Suprapubic skin (tissue), 4 donors: ENCODE measurements at places on chromosomes 12 and 14. TPM values are rescaled to one million over a fixed set of nuclear protein-coding genes. Genes with fewer than 3 reads are reported as not detected.

Gene TMEM119
- total RNA-seq = 10.9 TPM

Gene CCND2
- 62.8 TPM for total RNA-seq

Gene SPTB
- 2.4 TPM for total RNA-seq

Gene AJUBA
- 120 TPM for total RNA-seq

Gene KTN1
- total RNA-seq = 112 TPM

Gene IFNG-AS1
- total RNA-seq = not detected

Gene GPR65
- 0.32 TPM for total RNA-seq

Gene DGLUCY
- 55.5 TPM for total RNA-seq

Gene HSPB8
- 126 TPM for total RNA-seq

Gene RAB15
- total RNA-seq = 17.0 TPM

DNA sequence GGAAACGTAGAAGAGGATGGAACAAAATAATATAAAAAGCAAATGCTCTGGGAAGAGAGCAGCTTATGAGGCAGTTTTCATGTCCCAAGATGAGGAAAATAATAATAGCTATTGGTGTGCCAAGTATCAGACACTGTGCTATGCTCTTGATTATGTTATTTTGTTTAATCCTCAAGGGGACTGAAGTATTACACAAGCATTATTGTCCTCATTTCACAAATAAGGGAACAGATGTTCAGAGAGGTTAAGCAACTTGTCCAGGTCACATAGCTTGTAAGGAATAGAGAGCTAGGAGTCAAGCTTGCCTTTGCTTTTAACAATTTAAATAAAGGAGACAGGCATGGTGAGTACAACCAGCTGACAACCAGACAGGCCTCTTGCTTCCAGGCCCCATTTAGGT lies 26.9 kb upstream of the LTBP2 start:
- H3K27me3 ChIP-seq = no peaks in the 10 kb centered on the region
- H3K4me3 ChIP-seq = no peak overlapping the region
- H3K36me3 ChIP-seq = no peaks in the 10 kb centered on the region
- no peak overlapping the region for H3K27ac ChIP-seq
- DNase-seq = no peak

GRCh38 chr12:93426412-93426805 lies 15.3 kb downstream of the UBE2N start:
- no peaks in the 10 kb centered on the region for H3K27me3 ChIP-seq
- peaks cover 52% of the 10 kb centered on the region for H3K4me1 ChIP-seq
- no peak overlapping the region for H3K4me3 ChIP-seq

GRCh38 chr14:50113381-50114035 lies 2.9 kb downstream of the VCPKMT start:
- peaks cover 63% of the 10 kb centered on the region for H3K36me3 ChIP-seq
- H3K4me1 ChIP-seq = peaks cover 23% of the 10 kb centered on the region
- no peak for DNase-seq
- no peak overlapping the region for H3K27ac ChIP-seq

GRCh38 chr12:84698576-84699333 lies 213.8 kb downstream of the SLC6A15 start:
- no peak overlapping the region for H3K27ac ChIP-seq
- H3K4me1 ChIP-seq = no peaks in the 10 kb centered on the region
- DNase-seq = no peak
- H3K27me3 ChIP-seq = no peaks in the 10 kb centered on the region
- H3K36me3 ChIP-seq = no peaks in the 10 kb centered on the region

DNA sequence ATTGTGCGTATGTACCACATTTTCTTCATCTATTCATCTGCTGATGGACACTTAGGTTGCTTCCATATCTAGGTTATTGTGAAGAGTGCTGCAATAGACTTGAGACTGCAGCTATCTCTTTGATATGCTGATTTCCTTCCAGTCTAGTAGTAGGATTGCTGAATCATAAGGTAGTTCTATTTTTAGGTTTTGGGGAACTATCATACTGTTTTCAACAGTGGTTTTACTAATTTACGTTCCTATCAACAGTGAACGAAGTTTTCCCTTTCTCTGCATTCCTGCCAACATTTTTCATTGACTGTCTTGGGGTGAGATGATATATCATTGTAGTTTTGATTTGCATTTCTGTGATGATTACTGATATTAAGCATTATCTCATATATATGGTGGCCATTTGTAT lies 482.2 kb downstream of the SLC16A7 start:
- no peak for DNase-seq
- no peaks in the 10 kb centered on the region for H3K36me3 ChIP-seq
- no peaks in the 10 kb centered on the region for H3K27me3 ChIP-seq

- DNase-seq = no peak
- no peaks in the 10 kb centered on the region for H3K4me1 ChIP-seq
- no peak overlapping the region for H3K27ac ChIP-seq
- no peaks in the 10 kb centered on the region for H3K27me3 ChIP-seq
- no peak overlapping the region for H3K4me3 ChIP-seq
These were observed 163.0 kb downstream of the OTOGL start for GRCh38 chr12:80262346-80262745.

GRCh38 chr14:32206552-32206951 lies 3.5 kb upstream of the RNU6-8 start:
- H3K4me3 ChIP-seq = no peak overlapping the region
- H3K27ac ChIP-seq = no peak overlapping the region
- no peak for DNase-seq
- peaks cover 21% of the 10 kb centered on the region for H3K4me1 ChIP-seq

GRCh38 chr14:64249363-64249762 lies 44.8 kb downstream of the ESR2 start:
- H3K27ac ChIP-seq = no peak overlapping the region

- no peaks in the 10 kb centered on the region for H3K36me3 ChIP-seq
- no peaks in the 10 kb centered on the region for H3K4me1 ChIP-seq
- no peak overlapping the region for H3K27ac ChIP-seq
- no peaks in the 10 kb centered on the region for H3K27me3 ChIP-seq
- no peak overlapping the region for H3K4me3 ChIP-seq
- no peak for DNase-seq
These were observed 78.1 kb upstream of the GRIN2B start for GRCh38 chr12:14059548-14059947.

GRCh38 chr12:6555018-6555691 lies 687 bp downstream of the IFFO1 start:
- no peaks in the 10 kb centered on the region for H3K27me3 ChIP-seq
- peak overlapping the region; percentile 47 for H3K27ac ChIP-seq
- peaks cover 53% of the 10 kb centered on the region for H3K4me1 ChIP-seq
- H3K4me3 ChIP-seq = peak overlapping the region; percentile 59
- peaks cover 30% of the 10 kb centered on the region for H3K36me3 ChIP-seq

DNA sequence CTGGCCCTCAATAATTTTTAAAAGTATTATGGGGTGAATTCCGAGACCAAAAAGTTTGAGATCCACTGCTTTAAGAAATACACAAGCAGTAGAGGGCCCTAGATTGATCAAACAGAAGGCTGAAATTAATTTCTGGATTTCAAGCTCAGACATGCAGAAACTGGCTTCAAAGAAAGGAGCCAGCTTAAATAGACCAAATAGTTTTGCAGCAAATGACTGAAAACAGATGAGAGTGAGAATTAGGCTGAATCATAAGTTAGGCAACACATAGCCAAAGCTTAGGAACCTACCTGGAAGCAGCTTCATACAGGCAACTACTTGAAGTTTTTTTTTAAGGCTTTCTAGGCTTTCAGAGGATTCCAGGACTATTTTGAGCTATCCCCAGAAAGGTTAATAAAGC lies 12.4 kb downstream of the ATF7 start:
- H3K36me3 ChIP-seq = no peaks in the 10 kb centered on the region
- H3K4me3 ChIP-seq = no peak overlapping the region
- no peaks in the 10 kb centered on the region for H3K27me3 ChIP-seq
- no peak overlapping the region for H3K27ac ChIP-seq
- no peak for DNase-seq

DNA sequence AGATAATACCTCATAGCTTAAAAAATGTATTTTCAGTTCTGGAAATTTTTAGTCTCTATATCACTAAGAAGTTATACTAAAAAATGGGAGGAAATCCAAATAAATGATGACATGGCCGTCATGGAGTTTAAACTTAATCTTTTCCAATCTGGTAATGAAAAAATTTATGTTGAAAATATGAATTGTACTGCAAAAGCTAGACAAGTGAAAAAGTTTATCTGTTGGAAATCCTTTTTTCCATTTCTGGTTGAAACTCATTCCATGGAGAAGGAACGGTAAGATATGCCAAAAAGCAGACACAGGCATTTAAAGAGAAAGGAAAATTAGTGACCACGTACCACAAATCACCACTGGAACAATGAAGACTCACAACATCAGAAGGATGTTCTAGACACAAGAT lies 314.2 kb upstream of the PRICKLE1 start:
- no peak overlapping the region for H3K27ac ChIP-seq
- no peaks in the 10 kb centered on the region for H3K36me3 ChIP-seq
- H3K4me1 ChIP-seq = no peaks in the 10 kb centered on the region
- no peak overlapping the region for H3K4me3 ChIP-seq
- DNase-seq = no peak

DNA sequence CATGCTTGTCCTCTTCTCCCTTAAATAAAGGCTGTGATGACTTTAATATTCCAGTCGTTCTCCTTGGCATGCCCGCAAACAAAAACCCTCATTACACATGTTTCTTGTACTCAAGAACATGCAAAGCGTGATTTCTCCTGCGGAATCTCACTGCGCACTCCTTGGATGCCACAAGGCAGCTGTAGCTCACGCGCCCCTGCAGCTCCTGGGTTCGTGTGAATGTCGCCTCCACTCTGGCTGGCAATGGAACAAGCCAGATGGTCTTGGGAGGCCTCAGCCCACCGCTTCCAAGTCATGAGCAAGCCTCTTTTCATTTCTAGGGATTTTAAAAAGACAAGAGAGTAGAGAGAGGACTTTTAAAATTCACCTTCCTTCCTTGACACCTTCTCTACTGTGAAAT lies 403.8 kb downstream of the PCNX1 start:
- no peak for DNase-seq
- H3K36me3 ChIP-seq = no peaks in the 10 kb centered on the region
- H3K4me1 ChIP-seq = no peaks in the 10 kb centered on the region
- H3K4me3 ChIP-seq = no peak overlapping the region
- no peak overlapping the region for H3K27ac ChIP-seq
- H3K27me3 ChIP-seq = no peaks in the 10 kb centered on the region

DNA sequence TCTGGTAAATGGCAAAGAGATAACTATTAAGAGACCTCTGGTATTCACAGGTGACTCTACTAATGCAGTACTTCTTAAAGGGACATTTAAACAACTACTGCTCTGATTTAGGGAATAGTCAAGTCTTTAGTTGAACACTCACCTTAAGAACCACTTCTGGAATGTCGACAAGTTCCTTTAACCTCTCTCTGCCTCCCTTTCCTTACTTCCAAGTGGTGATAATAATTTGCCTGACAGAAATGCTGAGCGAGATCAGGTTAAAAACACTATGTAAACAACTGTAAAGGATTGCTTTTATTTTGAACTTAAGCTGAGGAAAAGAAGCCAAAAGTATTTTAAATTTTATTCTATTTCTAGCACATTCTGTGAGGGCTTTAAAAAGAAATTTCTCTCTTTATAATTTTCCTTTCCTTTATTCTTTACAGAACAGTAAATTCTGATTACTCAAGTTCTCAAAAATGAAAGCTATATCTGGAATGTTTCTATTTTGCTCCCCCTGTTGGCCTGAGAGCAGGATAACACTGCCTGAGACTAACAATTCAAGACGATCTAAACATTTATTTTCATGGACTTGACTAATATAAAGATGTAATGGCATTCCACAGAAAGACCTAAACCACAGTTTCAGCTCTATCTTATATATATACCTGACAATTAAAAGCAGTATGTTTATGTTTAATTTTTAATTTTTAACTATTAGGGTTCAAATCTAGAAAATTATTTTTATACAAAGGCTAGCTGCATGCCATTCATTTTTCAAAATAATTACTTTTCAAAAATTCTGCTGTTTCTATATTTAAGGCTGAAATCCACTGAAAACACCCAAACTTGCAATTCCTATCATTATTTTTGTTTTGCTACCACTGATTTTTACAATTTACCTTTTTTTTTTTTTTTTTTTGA lies 29.2 kb downstream of the ZCCHC8 start:
- H3K4me3 ChIP-seq = no peak overlapping the region
- peak overlapping the region; percentile 80 for H3K27ac ChIP-seq
- DNase-seq = no peak
- H3K36me3 ChIP-seq = peaks cover 40% of the 10 kb centered on the region
- peaks cover 9% of the 10 kb centered on the region for H3K4me1 ChIP-seq

DNA sequence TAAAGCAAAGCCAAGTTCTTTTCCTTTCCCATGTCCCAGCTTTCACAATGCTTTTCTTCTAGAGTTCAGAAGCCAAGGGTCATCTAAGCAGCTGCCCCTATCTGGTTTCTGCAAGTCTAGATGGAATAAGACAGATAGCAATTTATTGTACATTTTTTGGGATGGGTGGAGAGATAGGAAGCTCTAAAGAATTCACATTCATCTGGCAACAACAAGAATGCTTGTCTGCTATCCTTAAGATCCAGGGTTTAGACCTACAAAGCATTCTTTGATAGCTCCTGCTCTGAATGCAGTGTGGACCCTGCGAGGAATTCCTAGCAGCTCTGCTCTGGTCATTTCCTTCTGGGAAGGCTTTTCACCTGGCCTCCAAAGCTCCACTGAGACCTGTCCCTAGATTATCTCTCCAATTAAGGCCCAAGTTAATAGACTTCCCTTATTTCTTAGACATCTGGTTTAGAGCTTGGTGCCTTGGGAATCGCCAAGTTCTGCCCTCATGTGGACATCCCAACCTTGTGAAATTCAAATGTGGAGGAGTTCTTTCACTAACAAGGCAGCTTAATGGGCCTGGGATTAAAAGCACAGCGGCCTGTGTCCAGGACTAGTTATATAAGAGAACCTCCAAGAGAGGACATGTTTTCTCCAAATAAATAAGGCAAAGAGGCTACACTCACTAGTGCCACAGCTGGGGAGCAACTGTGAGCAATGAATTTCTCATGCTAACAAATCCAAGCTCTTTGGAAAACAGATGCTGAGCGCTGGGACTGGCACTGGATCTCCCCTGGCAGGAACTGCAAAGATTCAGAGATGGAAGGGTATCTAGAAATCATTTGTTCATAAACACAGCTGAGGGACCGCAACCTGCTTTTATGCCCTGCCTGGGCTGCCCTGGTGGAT lies 384.5 kb upstream of the DDHD1 start:
- no peaks in the 10 kb centered on the region for H3K36me3 ChIP-seq
- DNase-seq = no peak
- H3K4me1 ChIP-seq = peaks cover 19% of the 10 kb centered on the region
- no peak overlapping the region for H3K4me3 ChIP-seq
- no peaks in the 10 kb centered on the region for H3K27me3 ChIP-seq

DNA sequence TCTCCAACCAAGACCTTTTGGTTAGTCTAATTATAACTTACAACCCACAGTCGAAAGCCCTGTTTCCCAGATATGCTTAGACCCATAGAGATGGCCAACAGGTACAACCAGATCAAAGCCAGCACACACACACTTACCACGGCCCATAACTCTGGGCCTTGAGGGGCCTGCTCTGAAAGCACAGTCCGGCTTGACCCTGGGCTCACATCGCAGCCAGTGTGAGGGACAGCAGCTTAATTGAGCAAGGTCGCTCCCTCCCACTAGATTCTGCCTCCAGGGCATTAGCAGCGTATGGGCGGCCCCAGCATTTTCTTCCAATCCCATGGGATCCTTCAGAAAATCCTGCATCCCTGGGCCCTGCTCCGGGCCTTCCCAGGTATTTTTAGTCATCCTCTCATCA lies 157.4 kb upstream of the FKBP4 start:
- DNase-seq = no peak
- H3K4me1 ChIP-seq = peaks cover 19% of the 10 kb centered on the region
- H3K27me3 ChIP-seq = no peaks in the 10 kb centered on the region
- no peak overlapping the region for H3K27ac ChIP-seq
- no peaks in the 10 kb centered on the region for H3K36me3 ChIP-seq

GRCh38 chr14:63478010-63478409 lies 65.2 kb downstream of the PPP2R5E start:
- no peaks in the 10 kb centered on the region for H3K36me3 ChIP-seq
- H3K27me3 ChIP-seq = no peaks in the 10 kb centered on the region
- peak overlapping the region; percentile 14 for H3K4me3 ChIP-seq

- no peaks in the 10 kb centered on the region for H3K27me3 ChIP-seq
- no peak for DNase-seq
- no peaks in the 10 kb centered on the region for H3K36me3 ChIP-seq
- H3K27ac ChIP-seq = no peak overlapping the region
- no peaks in the 10 kb centered on the region for H3K4me1 ChIP-seq
These were observed 83.5 kb downstream of the TTC7B start for GRCh38 chr14:90732718-90733117.
